ENCODE measurements at places on chromosomes 6 and 20. TPM values are rescaled to one million over a fixed set of nuclear protein-coding genes. Genes with fewer than 3 reads are reported as not detected.

The CST2 gene
- polyA plus RNA-seq: not detected

The PACSIN1 gene
- polyA plus RNA-seq: not detected

The BTNL2 gene
- polyA plus RNA-seq: not detected

The PRR18 gene
- not detected for polyA plus RNA-seq

The TRMT6 gene
- polyA plus RNA-seq: 18.5 TPM

The HRH3 gene
- not detected for polyA plus RNA-seq

The OR12D1 gene
- not detected for polyA plus RNA-seq

The FUCA2 gene
- polyA plus RNA-seq: 9.0 TPM

The EPM2A gene
- polyA plus RNA-seq: 17.3 TPM

The NMBR gene
- polyA plus RNA-seq: not detected

The TFEB gene
- polyA plus RNA-seq: 70.9 TPM

The VSX1 gene
- polyA plus RNA-seq: not detected

The CCR6 gene
- polyA plus RNA-seq: 97.4 TPM

The CFB gene
- polyA plus RNA-seq: not detected

The JARID2 gene
- polyA plus RNA-seq: 17.9 TPM

The ME1 gene
- not detected for polyA plus RNA-seq

The DLK2 gene
- polyA plus RNA-seq: not detected

The OLIG3 gene
- not detected for polyA plus RNA-seq

The CDSN gene
- polyA plus RNA-seq: not detected

The NRSN1 gene
- not detected for polyA plus RNA-seq

The OPRM1 gene
- polyA plus RNA-seq: not detected

The ZBP1 gene
- polyA plus RNA-seq: 11.7 TPM

The ZC2HC1B gene
- polyA plus RNA-seq: not detected

The FKBP1C gene
- not detected for polyA plus RNA-seq

The CD83 gene
- 96.1 TPM for polyA plus RNA-seq

The TMEM14C gene
- 78.9 TPM for polyA plus RNA-seq

The ATP9A gene
- polyA plus RNA-seq: not detected

The ULBP3 gene
- not detected for polyA plus RNA-seq
